ENCODE measurements at places on chromosomes 3 and 15. TPM values are rescaled to one million over a fixed set of nuclear protein-coding genes. Genes with fewer than 3 reads are reported as not detected.

Gene LMAN1L
- polyA plus RNA-seq = not detected

Gene GASK1A
- polyA plus RNA-seq = 3.6 TPM

Gene SSUH2
- 2.0 TPM for polyA plus RNA-seq

Gene LARP6
- polyA plus RNA-seq = 19.1 TPM

Gene NR1I2
- 0.73 TPM for polyA plus RNA-seq

Gene ZNF620
- polyA plus RNA-seq = 11.2 TPM

GRCh38 chr3:102580760-102581159 is 145.9 kb downstream of the ZPLD1 start:
- DNase-seq = no peak

DNA sequence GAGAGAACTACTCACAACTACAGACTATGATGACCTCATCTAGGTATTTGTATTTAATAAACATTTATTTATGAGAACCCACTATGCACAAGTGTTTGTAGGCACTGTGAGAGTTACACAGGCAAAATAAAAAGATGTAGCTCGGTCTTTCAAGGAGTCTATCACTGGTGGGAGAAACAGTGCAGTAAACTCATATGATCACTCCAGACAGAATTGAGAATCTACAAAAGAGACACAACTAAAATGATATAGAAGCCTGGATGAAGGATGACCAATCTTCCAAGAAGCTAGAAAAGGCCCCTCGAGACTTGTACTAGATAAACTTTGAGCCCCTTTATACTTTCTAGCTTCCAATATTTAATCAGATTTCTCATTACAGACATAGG is 70.2 kb upstream of the ZBTB20 start:
- DNase-seq = no peak

DNA sequence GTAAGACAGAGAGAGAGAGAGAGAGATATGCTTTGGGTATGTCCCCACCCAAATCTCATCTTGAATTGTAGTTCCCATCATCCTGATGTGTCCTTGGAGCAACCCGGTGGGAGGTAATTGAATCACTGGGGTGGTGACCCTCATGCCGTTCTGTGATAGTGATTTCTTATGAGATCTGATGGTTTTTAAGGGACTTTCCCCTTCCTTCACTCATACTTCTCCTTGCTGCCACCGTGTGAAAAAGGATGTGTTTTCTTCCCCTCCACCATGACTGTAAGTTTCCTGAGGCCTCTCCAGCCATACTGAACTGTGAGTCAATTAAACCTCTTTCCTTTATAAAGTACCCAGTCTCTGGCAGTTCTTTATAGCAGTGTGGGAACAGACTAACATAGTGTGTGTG is 60.3 kb downstream of the EOMES start:
- no peak for DNase-seq

- DNase-seq = no peak
These were observed 154.1 kb upstream of the FEZF2 start for GRCh38 chr3:62527474-62527873.

- DNase-seq = no peak
These were observed 123.2 kb upstream of the FEZF2 start for GRCh38 chr3:62496503-62496902.

DNA sequence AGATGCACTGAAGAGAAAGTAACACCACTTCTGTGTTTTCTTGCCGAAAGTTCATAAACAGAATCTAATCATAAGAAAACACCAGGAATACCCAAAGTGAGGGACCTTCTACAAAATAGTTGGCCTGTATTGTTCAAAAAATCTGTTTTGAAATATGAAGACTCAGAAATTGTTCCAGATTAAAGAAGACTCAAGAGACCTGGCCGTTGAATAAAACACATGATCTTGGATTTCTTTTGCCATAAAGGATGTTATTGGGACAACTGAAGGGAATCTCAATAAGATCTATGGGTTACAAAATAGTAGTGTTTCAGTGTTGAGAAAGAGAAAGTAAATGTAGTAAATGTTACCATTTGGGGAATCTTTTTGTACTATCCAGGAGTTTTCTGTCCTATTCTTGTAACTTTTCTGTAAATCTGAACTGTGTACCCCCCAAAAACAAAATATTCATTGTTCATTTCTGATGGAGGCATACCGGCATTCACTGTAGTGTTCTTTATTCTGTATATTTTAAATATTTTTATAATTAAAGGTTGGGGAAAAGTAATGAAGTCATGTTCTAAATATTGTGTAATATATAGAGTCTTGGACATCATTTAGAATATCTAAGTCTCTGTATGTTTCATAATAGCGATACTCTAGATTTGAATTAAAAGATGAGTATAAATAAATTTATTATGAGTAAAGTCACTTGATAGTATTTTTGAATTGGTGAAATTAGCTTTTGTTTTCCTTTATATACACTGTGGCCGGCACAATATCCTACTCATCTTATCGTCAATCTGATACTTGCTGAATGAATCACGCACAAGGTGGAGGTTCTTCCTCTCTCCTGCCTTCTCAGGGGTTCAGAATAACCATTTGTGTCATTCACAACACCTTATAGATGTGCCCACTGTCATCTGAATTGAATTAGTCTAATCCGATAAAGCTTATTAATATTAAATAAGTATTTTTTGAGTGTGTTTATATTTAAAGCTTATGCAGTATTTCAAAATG is 66.7 kb downstream of the TRAK1 start:
- DNase-seq = no peak

DNA sequence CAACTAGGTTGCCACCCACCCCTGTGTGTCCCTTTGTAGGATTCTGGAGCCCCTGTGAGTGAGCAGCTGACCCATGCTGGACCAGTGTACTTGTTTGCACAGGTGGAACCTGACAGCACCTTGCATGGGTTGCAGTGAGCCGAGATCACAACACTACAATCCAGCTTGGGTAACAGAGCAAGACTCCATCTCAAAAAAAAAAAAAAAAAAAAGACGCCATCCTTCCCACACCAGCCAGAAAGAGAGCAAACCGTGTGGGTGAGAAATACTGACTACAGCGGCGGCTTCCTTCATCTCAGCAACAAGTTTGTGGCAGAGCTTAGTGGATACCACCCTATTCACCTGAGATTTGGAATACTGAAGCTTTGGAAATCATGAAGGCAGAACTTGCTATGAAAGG is 746 bp upstream of the CD80 start:
- no peak for DNase-seq
